Activated CD4-positive, alpha-beta T cell treated with anti-CD3 and anti-CD28 coated beads, Interleukin-2, amount 10 ng/mL, durations not matched to agents 24 days and 14 days (primary cell): ENCODE measurements at places on chromosomes 12 and 14.

- DNase-seq: no peak
These were observed 388.7 kb downstream of the ZFP36L1 start for GRCh38 chr14:68404146-68404527.

DNA sequence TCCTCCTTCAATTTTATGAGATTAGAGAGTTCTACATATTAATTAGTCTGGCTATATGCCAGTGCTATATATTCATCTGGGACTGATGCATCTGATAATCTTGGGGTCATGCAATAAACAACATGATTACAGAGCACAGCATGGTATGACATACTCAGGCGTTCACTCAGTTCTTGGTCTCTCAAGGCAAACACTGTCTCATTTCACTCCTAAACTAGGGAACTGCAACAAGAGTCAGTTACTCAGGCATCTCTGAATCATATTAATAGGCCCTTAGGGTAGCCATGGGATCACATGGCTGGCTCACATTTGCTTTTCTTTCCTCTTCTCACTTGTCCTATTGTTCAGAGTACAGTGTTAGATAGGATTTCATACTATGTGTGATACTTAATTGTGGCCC is 91.8 kb upstream of the TMEM260 start:
- DNase-seq: no peak

DNA sequence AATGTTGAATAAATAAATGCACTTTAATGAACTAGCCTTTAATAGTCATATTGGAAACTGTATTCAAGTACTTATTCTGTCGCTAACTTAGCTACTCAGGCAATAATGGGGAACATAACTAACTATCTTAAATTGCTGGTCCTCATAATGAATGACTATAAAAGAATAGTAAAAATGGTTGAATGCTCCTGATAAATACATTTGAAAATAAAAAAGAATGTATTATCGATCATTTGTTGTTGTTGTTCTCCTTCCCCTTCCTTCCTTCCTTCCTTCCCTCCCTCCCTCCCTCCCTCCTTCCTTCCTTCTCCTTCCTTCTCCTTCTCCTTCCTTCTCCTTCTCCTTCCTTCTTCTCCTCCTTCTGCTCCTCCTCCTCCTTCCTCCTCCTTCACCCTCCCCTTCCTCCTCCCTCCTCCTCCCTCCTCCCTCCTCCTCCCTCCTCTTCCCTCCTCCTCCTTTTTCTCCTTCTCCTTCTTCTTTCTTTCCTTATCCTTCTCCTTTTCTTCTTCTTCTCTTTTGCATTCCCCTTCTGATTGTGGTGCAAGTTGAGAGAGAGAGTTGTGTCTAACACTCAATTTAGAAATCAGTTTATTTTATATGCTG is 133.0 kb downstream of the NAV3 start:
- no peak for DNase-seq

- DNase-seq: peak; percentile 81
These were observed 622 bp downstream of the TECPR2 start for GRCh38 chr14:102363182-102363943.

GRCh38 chr14:93276031-93276716 is 56.7 kb downstream of the BTBD7 start:
- no peak for DNase-seq

DNA sequence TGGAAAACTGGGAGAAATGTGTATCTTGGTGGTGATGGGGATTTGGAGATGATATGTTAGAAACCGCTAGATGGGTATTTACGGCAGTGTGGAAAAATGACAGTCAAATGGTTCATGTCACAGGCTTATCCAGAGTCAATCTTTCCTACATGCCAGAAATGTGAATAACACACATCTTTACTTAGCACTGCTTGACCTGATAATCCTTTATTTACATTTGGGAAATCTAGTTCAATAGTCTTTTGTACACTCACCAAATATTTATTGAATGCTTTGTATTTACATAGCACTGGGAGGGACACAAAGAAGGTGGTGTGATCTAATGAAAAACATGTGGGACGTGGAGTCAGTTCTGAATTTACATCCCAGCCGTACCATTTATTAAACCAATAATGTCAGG is 208.2 kb downstream of the DIO2 start:
- no peak for DNase-seq

DNA sequence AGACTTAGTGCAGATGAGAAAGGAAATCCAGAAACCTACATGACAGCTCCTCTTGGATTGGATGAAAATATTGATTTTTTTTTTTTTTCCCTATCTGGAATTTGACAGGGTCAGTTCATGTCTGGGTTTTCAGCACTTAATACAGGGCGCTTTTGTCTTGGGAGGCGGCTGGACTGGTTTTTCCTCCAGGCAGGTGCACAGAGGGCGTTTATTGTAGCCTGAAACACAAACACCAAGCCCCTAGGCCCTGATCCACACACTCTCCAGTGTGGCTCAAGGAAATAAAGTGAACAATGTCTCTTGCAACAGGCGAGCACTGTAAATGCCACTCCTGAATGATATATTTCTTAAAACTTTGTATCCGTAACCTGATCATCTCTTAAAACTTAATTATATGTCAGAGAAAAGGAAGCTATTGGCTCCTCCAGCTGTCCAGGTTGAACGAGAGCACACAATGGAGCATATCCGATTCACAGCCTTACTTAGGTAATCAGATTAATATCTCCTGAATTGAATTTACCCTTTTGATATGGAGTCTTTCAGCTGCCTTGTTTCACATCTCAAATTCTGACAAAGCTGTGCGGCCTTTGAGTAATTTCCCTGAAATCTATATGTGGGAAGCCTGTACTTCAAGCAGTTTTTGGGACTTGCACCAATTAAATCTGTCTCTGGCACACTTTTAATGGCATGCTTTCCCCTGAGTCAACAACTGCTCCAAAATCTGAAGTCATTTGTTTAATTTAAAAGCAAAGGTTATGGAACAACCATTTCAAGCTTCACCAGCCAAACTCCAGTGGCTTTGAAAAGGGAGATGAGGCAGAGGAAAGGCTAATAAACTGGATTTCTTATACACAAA is 485.7 kb downstream of the ZFP36L1 start:
- no peak for DNase-seq

DNA sequence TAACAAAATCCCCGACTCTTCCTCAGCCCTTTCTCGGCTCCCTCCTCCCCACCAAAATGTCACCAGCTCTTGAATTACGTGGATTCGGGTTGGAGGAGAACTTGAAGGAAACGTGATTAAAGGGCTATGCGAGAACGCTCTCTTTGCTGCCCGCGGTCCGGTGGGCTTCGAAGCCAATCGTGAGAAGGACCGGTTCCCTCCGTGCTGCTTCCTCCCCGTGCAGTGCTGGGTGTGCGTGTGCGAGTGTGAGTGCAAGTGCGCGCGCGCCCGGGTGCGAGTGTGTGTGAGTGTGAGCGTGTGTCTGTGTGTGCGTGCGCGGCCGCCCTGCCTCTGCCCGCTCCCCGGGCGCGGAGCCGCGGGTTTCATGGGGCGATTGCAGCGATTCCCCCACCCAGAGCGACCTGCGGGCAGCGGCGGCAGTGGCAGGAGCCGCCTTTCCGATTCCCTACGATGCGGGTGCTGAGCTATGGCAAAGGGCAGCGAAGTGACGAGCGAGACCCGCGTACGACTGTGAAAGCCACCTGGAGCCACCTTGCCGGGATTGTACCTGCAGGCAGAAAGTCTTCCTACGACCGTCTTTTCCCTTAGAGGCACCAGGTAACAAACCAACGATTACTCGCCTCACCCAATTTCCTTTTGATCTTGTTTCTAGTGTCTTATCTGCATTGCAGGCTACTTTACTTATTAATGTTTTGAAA is 1.4 kb downstream of the LRFN5 start:
- no peak for DNase-seq

DNA sequence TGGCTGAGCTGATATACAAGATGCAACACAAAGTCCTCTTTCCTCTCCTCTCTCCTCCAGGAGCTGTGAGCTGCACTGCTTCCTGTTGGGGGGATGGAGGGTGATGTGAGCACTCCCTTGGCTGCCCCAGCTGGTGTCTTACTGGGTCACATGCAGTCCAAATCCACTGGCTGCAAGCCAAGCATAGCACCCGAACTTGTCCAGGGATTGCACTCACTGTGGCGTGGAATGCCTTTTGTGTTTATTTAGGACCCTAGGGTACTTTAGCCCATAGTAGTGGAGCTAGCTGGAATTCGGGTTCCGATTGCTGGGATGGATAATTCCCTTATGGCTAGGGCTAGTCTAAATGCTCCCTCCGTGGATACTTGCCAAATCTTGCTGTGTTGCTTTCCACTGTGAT is 424.9 kb upstream of the SYT1 start:
- no peak for DNase-seq

DNA sequence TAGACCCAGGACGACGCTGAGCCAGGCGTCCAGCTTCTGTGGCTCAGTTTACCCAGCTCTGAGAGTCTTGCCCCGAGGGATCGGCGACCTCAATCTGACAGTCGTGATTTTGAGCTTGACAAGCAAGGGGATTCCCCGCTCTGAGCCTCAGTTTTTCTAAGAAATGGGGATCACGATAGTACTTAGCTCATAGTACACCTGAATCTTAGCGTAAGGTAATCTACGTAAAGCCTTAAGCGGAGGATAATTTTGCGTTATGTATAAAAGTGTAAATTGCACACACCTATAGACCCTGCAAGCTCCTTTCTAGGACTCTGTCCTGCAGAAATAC is 285 bp downstream of the MVK start:
- no peak for DNase-seq

GRCh38 chr14:98958048-98958631 is 313.9 kb downstream of the BCL11B start:
- no peak for DNase-seq

- no peak for DNase-seq
These were observed 116.2 kb downstream of the CCDC60 start for GRCh38 chr12:119450771-119451170.

DNA sequence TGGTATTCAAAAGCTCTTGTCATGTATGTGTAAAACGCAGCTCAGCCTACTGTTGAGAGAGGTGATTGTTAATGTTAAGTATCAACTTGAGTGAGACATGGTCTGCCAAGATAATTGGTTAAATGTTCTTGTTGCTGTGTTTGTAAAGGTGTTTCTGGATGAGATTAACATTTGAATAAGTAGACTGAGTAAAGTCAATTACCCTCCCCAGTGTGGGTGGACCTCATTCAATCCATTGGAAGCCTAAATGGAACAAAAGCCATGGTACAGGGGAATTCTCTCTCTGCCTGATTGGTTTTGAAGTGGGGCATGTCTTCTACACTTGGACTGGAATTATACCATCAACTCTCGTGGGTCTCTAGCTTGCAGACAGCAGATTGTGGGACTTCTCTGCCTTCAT is 63.8 kb upstream of the RERGL start:
- no peak for DNase-seq

GRCh38 chr12:64560396-64561301 is 49.6 kb upstream of the RASSF3 start:
- no peak for DNase-seq
